ENCODE measurements at places on chromosomes 7 and 10.

- DNase-seq, result no peak
These were observed 283.7 kb downstream of the SKAP2 start for GRCh38 chr7:26580711-26581110.

DNA sequence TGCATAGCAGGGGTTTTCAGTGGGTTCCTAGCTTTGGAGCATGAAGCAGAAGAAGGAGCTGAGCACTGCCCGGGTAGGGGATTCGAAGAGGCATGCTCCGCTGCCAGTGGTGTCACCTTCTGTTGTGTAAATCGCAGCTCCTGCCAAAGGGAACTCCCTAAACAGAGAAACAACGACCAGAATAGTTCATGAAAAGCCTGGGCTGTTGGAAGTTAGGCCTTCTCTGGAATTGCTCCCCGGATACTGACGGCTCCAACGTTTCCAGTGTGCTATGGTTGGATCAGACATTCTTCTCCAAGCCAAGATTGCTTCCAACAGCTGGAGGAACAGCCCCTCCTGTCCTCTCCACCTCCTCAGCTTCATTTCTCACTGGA, 546.0 kb upstream of the FZD8 start:
- DNase-seq, result peak; percentile 57

DNA sequence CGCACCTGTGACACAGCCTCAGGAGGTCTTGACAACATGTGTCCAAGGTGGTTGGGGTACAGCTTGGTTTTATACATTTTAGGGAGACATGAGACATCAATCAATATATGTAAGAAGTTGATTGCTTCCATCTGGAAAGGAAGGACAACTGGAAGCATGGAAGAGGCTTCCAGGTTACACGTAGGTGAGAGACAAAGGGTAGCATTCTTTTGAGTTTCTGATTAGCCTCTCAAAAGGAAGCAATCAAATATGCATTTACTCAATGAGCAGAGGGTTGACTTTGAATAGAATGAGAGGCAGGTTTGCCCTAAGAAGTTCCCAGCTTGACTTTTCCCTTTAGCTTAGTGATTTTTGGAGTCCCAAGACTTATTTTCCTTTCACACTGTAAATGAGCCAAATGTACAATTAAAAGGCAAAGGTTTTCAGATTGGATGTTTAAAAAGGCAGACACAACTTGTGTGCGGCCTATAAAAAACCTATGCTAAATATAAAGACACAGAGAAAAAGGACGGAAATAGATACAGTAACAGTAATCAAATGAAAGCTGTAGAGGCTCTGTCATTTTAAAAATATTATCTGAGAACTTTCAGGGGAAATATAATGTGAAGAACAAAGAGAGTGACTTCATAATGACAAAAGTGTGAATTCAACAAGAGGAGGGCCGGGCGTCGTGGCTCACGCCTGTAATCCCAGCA, 65.7 kb upstream of the LANCL2 start:
- DNase-seq, result no peak

- DNase-seq, result no peak
These were observed 123.6 kb downstream of the TCERG1L start for GRCh38 chr10:131187926-131188325.
